ENCODE measurements at places on chromosomes 5 and 9.
A peak's percentile ranks its signal among the peaks of the same experiment; 100 is the strongest.

GRCh38 chr5:87277279-87277835, 9.7 kb downstream of the RASA1 start:
- DNase-seq = no peak

DNA sequence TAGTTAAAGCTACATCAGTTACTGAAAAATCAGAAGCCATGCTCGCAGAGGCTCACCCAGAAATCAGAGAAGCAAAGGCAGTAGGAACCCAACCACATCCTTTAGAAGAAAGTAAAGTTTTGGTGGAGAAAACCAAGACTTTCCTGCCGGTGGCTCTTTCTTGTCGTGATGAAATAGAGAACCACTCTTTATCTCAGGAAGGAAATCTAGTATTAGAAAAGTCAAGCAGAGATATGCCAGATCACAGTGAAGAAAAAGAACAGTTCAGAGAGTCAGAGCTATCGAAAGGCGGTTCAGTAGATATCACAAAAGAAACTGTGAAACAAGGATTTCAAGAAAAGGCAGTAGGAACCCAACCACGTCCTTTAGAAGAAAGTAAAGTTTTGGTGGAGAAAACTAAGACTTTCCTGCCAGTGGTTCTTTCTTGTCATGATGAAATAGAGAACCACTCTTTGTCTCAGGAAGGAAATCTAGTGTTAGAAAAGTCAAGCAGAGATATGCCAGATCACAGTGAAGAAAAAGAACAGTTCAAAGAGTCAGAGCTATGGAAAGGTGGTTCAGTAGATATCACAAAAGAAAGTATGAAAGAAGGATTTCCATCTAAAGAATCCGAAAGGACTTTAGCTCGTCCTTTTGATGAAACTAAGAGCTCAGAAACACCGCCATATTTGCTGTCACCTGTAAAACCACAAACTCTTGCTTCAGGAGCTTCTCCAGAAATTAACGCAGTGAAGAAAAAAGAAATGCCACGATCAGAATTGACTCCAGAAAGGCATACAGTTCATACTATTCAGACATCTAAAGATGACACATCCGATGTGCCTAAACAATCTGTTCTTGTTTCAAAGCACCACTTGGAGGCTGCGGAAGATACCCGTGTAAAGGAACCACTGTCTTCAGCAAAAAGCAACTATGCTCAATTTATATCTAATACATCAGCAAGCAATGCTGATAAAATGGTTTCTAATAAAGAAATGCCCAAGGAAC, 47.2 kb downstream of the CMYA5 start:
- DNase-seq = no peak

- DNase-seq = no peak
These were observed 69.7 kb downstream of the MED10 start for GRCh38 chr5:6308683-6309082.

GRCh38 chr5:31049936-31050704, 143.4 kb upstream of the CDH6 start:
- DNase-seq = no peak

- no peak for DNase-seq
These were observed 137.1 kb downstream of the KCNIP1 start for GRCh38 chr5:170640731-170641588.

GRCh38 chr9:81462801-81463200, 226.5 kb downstream of the TLE1 start:
- DNase-seq = no peak

DNA sequence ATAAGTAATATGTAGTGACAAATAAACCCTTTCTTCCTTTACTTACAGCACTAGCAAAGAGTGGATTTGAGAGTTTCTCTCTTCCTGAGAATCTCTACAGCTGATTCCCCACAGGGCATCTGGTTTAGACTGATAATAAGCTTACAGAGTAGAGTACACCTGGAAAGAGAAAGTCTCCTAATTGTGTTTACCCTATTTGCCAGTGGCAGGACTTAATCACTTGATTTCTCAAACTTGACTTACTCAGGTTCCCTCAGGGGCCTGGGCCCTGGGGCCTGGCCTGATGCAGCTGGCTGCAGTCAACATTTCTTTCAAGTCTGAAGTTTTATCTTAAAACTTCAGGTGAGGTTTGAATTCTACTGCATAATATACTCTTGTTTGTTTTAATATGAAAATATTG, 38.0 kb upstream of the UBTD2 start:
- no peak for DNase-seq

DNA sequence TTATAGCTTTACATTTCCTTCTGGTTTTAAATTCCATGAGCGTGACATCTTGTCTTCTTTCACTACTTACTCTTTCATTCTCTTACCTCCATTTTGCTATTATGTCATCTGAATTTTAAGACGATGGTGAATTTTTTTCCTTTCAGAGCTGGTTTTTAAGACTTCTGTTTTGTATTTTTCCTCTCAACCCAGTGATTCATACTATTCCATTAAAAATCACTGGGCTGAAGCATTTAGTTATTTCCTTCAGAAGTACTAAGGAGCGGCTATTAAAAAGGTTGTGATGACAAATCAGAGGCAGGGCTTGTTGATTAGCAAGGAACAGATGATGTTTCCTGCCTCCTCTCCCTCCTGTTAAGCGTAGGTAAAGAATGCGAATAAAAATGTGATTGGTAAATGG, 16.5 kb downstream of the AGXT2 start:
- DNase-seq = peak; percentile 56

- DNase-seq = no peak
These were observed 14.5 kb upstream of the SRP19 start for GRCh38 chr5:112846556-112846955.

DNA sequence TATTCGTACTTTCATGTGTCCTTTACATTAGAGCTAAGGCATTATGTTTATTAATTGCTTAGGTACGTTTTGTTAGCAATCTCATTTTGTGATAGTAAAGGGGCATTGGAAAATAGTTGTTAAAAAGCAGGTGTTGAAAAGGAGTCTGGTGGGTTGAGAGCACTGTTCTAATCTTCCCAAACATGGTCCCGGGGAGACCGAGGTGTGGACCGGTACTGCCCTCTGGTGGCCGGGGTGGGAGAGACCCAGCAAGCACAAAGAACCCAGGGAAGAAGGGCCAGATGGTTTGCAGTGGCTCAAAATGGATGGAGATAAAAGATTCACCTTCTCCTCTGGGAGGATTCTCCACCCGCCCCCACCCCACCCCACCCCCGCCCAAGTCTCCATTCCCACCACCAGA, 26.1 kb downstream of the IDNK start:
- peak; percentile 14 for DNase-seq

DNA sequence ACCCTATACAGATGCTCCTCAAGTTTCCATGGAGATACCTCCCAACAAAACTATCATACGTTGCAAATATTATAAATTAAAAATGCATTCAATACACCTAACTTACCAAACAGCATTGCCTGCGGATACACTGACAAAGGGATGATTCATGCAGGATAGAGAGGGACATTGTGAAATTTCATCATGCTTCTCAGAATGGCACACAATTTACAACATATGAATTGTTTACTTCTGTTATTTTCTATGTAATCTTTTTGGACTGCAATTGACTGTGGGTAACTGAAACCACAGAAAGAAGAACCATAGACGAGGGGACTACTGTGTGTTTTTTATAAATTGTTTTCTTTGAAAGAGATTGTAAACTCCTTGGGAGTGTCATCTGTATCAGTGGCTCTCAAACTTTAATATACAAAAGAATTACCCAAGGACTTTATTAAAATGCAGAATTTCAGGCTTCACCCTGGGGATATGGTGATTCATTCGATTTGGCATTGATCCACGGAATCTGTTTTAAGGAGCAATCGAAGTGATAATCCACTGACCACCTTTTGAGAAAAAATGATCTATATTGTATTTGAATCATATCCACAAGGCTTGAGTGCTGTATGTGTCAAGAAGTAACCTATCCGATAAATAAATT, 146.4 kb downstream of the SGCD start:
- DNase-seq = no peak

DNA sequence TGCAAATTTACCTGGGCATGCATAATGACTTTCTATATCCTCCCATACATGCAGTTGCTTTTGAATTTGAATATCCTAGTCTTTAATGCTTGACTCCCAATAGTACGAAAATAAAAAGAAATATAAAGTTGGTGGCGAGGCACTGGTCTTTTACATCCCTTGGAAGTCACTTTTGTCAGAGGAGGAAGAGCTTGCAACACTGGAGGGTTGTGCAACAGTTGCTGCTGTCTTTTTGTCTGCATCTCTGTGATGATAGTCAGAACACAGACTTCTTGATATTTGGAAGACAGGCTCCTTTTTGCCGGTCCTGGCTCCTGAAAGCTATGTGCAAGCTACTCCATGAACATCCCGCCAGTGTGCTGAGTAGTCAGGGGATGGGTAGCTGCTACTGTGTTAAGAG, 16.8 kb upstream of the SGCD start:
- DNase-seq = no peak

- DNase-seq = no peak
These were observed 34.9 kb downstream of the PCDH1 start for GRCh38 chr5:141843156-141843927.

DNA sequence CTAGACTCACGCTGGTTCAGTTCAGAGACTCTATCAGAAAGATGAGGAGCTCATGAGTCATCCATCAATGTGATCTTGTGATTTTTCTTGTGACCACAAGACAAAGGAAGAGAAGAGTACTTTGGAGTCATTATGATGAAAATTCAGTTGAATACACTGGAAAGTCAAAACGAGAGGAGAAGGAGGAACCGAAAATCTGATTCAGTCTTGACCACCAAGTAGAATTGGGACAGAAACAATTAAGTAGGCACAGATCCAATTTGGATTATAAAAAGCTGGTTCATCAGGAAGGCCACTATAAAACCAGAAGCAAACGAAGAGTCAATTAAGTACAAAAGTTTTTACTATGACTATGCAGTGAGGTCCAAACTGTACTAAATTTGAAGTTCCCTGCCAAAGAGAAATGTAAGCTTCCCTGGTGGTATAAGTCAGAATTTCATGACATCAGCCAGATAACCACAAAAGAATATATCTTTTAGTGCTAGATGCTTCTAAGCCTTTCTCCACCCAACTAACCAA, 90.9 kb downstream of the THBS4 start:
- DNase-seq = peak; percentile 65

GRCh38 chr5:28234356-28234968, 1196.1 kb upstream of the CDH9 start:
- no peak for DNase-seq

GRCh38 chr5:140348104-140348503, 1.7 kb upstream of the HBEGF start:
- no peak for DNase-seq

GRCh38 chr9:134408939-134409737, 82.9 kb downstream of the RXRA start:
- no peak for DNase-seq

- DNase-seq = peak; percentile 30
These were observed 1.6 kb downstream of the ZNF462 start for GRCh38 chr9:106864373-106865143.

- no peak for DNase-seq
These were observed 43.0 kb upstream of the BOD1 start for GRCh38 chr5:173659423-173659822.

DNA sequence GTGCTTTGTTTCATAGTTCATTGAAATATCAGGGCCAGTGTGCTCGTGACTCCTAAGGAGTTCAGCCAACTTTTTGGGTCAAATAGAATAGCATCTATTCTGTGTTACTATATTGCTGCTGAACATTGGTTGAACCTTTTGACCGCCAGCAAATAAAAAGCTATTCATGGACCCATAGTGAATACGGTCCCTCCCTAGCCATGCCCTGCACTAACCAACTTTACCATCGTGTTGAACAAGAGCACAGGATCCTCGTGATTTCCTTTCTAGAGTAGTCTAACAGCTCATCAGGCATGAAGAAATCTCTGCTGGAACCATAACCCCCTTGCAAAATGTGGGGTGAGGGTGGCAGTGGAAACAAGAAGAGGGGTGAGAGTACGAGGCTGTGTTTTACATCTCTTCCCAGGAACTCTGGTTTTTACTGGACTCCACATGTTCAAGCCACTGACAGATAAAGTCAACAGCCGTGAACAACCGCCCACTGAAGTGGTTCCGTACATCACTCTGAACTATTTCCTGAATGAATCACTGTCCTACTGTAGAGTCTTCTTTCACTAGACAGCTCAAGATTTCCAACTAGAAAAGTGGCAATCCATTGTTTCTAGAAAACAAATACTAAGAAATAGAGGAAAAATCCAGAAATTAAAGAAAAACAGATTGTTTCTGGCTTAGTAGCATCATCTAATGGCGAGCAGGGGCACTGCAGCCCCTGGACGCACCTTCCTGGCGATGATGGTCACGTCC, 70.1 kb upstream of the SPATA31E1 start:
- DNase-seq = no peak

- no peak for DNase-seq
These were observed 110.9 kb upstream of the LPAR1 start for GRCh38 chr9:111149018-111149759.

- peak; percentile 23 for DNase-seq
These were observed 58.8 kb downstream of the MTRR start for GRCh38 chr5:7927466-7928375.

DNA sequence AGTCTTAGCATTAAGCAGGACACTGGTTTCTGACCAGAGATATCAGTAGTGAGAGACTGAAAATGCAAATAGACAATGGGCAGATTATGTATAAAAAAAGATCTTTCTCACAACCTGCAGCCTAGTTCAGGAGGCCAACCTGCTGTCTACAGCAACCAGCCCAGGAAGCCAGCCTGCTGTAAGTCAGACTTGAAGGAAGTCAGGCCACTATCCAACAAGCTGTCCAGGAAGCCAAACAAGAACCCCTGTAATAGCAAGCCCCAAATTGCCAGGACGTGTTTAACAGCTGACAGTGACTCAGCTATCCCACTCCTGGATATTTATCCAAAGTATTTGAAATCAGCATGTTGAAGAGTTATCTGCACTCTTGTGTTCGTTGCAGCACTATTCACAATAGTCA, 121.8 kb upstream of the SPIN1 start:
- DNase-seq = no peak

- DNase-seq = no peak
These were observed 465.9 kb downstream of the CDH9 start for GRCh38 chr5:26572480-26572879.

DNA sequence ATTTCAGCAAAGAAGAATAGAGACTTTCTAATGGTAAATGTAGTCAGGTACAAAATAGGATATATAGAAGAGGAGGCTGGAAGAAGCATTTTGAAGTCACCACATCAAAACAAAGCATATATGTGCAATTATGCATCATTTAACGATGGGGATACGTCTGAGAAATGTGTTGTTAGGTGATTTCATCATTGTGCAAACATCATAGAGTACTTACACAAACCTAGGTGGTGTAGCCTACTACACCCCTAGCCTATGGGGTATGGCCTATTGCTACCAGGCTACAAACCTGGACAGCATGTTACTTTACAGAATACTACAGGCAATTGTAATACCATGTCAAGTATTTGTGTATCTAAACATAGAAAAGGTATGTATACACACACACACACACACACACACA, 28.4 kb downstream of the ELP1 start:
- no peak for DNase-seq

- no peak for DNase-seq
These were observed 24.3 kb downstream of the SLCO4C1 start for GRCh38 chr5:102271759-102272158.

DNA sequence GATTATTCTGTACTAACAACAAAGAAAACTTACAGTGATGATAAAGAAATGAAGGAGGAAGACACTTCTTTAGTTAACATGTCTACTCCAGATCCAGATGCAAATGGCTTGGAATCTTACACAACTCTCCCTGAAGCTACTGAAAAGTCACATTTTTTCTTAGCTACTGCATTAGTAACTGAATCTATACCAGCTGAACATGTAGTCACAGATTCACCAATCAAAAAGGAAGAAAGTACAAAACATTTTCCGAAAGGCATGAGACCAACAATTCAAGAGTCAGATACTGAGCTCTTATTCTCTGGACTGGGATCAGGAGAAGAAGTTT, 67.9 kb downstream of the VCAN start:
- DNase-seq = no peak

GRCh38 chr5:143552680-143553079, 149.2 kb upstream of the NR3C1 start:
- no peak for DNase-seq

All from GM04504 (cell line).